ENCODE measurements at places on chromosomes 12 and 14.
A peak's percentile ranks its signal among the peaks of the same experiment; 100 is the strongest.

DNA sequence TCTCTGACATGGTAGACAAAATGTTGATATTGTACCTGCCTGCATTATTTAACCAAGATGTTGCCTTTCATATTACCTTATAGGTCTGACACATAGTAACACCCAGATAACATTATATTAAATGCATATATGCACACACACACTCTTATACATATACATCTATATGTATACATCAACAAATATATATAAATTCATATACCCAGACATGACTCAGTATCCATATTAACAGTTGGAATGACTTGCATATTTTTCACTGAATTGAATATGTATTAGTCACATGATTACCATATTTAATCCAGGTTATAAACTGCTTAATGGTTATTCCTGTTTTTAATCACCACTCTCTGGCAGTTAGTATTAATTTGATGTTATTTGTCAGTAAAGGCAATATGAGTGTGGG, 85.2 kb downstream of the PAX9 start:
- no peak for DNase-seq

- DNase-seq, result peak; percentile 65
Observed at GRCh38 chr12:116123451-116124258, 153.8 kb downstream of the MED13L start.

DNA sequence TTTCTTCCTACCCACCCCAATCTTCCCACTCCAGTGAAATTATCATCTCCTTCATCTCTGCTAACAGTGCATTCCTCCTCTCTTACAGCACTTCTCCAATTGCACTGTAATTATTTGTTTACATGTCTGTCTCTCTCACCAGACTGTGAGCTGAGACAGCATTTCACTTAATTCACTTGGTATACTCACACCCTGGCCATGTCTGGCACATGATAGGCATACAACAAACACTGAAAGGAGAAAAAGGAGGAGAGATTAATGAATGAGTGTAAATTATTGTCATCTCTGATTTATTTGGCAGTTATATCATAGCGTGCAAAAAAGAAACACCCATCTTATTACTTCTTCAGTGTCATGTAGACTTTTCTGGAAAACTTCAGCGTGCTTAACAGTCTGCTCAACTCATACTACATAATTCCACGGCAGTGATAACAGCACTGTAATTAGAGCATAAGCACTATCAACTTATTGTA, 452.3 kb downstream of the ADAMTS20 start:
- DNase-seq, result no peak

GRCh38 chr12:93134175-93134890, 205.2 kb upstream of the EEA1 start:
- DNase-seq, result no peak

GRCh38 chr12:6615802-6616201, 8.6 kb upstream of the CHD4 start:
- no peak for DNase-seq

- DNase-seq, result no peak
Observed at GRCh38 chr14:22177870-22178269, 411.2 kb downstream of the DAD1 start.

- no peak for DNase-seq
Observed at GRCh38 chr14:44531658-44532057, 24.6 kb upstream of the FSCB start.

DNA sequence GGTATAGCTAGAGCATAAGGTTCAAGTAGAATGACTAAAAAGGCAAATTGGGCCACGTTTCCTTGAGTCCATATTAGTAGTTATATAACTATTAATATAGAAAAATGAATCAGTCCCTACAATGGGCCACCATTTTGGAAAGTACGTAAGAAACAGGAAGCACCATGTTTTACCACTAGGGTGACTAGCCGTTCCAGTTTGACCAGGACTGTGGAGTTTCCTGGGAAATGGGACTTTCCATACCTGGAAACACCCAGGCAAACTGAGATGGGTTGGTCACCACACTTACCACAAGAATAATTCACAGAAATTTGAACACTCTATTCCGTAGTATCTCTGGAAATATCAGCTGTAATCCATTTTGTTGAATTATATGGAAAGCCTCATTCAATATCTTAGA, 2.1 kb upstream of the MAGOHB start:
- no peak for DNase-seq

DNA sequence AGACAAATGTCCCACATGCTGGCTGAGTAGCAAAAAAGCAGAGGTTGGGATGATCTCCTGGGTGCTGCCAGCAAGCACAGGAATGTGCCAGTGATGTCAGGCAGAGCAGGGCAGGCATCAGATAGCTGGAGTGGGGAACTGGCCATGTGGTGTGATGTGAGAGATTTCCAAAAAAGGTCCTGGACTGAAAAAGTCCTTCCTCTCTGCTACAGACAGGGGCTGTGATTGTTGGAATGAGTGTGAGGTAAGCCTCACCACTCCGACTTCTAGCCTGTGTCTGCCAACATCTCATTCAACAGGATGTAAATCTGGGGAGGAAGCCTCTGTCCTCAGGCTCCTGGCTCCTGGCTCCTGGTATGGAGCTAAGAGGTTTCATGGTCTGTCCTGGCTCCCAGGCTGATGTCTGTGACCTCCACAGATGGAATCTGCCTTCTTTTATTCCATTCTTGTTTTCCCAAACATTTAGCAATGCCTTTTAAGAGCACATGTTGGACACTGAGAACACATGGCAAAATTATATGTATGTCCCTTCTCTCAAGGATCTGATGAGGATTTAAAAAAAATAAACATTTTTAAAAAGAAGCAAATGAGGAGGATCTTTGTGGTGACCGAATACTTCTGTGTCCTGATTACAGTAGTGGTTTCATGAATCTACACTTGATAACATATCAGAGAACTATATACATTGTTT, 50.1 kb upstream of the STK38L start:
- no peak for DNase-seq

DNA sequence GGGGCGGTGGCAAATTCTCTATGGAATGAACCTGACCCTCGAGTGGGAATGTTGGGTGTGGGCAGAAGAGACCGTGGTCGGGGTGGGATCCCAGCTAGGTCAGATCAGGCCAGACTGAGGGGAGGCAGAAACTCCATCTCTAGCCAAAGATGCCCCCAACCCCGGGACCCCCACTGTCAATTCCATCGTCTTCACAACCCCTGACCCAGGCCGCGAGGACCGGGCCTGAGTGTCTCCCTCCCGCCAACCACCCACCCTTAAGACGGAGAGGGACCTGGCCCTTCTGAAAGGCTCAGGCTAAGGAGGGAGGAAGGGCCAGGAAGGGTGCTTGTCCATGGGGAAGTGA, 760 bp downstream of the PLEKHD1 start:
- no peak for DNase-seq

All from DMS153 (cell line).